ENCODE measurements at places on chromosomes 6 and 20. TPM values are rescaled to one million over a fixed set of nuclear protein-coding genes. Genes with fewer than 3 reads are reported as not detected.

DNA sequence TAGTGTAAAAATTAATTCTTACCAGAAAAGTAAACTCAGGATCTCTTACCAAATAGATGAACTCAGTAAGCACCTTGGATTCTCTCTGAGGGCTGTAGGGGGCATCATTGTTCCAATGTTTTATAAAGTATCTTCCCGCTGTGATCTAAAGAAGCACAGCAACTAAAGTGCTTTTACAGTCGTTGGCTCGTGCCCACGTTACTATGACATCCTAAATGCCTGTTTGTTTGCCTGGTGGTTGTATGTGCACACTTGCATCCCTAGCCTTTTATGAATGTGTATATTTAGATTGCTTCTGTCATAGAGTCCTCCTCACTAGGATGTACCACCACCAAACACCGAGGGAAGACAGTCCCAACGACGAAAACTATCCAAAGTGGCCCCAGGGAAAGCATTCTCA is 34.5 kb downstream of the SLX4IP start:
- peak; percentile 16 for DNase-seq

DNA sequence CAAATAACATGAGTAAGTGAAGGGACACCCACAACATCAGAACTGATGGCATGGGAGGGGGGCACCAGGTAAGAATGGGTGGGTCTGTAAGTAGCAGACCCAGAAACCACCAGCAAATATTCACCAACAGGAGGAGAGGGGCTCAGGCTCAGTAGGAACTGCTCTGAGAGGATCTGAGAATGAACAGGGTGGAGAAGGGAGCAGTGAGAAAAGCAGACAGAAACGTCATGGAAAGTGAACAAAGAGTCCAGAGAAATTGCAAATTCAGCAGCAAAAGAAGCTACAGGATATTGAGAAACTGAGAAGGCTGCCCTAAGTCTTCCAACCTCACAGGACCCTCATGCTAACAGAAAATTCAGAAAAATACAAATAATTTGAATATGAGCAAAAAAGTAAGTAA is 121.3 kb downstream of the KIF16B start:
- DNase-seq = no peak

DNA sequence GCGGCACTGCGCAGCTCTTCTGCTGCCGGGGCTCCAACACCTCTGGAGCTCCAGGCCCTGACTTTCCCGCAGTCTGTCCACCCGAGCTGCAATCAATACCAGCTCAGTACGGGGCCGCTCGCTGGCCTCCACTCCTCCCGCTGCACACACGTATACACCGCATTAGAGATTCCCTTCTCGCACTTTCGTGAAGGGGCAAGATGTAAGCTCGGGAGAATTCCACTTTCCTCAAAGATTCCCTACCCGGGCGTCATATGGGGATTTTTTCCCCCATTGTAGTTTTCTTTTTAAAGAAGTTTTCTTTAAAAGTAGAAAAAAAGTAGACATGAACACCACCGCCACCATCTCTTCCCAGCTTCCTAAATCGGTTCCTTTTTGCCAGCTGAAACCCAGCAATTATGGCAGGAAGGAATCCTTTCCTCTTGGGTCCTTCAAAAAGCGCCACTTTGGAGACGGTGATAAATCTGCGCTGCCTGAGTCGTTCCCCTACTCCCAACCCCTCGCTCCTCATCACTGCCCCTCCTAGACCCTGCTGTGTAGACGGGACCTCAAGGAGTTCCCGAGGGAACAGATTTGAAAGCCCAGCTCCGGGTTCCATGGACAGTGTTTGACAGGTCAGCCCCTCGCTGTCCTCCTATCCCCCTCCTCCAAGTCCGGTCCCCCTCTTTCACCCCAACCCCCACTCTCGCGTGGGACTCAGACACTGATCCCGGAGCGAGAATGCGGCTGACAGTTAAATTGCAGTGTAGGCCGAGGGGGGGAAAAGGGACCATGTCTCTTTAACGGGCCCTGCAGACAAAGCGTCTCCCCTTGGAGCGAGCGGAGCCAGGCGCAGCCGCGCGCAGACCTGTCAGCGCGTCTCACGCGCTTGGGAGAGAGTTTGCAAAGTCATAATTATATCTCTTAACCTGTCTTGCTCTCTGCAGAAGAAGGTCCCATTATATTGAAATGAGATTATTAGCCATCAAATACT is 39.5 kb downstream of the NCR2 start:
- DNase-seq = no peak

DNA sequence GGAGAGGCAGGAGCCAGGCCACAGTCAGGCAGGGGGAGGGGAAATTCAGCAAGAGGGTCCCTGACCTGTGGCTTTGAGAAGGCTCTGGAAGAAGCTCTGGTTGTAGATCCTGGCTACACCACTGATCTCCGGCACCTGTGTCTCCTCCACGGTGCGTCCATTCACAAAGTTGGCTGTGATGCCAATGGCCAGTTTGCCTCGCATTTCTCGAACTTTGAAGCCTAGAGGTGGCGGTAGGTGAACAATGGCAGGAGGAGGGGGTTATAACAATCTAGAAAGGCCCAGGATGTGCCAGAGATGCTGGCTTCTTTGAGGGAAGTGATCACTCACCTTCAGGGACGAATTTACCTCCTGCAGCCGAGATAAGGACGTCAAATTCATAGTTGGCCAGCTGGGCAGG is 3.4 kb downstream of the MICAL1 start:
- no peak for DNase-seq

GRCh38 chr6:170182781-170183120 is 108.1 kb downstream of the DLL1 start:
- DNase-seq = no peak

- DNase-seq = no peak
These were observed 78.6 kb downstream of the RCAN2 start for GRCh38 chr6:46412662-46413061.

GRCh38 chr20:32277361-32278198 is at the start of gene KIF3B:
TSS of gene KIF3B (plus strand) at chr20:32277651. CDS start at chr20:32309778, 32,127 bp downstream.
- peak; percentile 80 for DNase-seq

- DNase-seq = no peak
These were observed 42.4 kb upstream of the GNRH2 start for GRCh38 chr20:3000852-3001523.

DNA sequence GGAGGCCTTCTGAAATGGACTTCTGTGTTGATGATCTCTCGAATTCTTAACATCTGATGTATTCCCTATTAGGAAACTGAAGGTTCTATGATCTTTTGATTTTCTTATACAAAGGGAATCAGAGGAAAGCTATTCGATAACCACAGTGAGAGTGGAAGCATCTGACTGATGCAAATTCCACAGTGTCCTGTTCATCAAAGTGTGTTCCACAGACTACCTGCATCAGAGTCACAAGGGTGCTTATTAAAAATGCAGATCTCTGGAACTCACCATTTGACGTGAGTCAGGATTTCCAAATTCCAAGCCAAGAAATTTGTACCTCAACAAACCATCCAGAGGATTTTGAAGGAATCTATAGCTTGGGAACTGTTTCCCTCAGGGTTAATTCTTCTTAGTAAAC is 4.4 kb upstream of the MEP1A start:
- no peak for DNase-seq

DNA sequence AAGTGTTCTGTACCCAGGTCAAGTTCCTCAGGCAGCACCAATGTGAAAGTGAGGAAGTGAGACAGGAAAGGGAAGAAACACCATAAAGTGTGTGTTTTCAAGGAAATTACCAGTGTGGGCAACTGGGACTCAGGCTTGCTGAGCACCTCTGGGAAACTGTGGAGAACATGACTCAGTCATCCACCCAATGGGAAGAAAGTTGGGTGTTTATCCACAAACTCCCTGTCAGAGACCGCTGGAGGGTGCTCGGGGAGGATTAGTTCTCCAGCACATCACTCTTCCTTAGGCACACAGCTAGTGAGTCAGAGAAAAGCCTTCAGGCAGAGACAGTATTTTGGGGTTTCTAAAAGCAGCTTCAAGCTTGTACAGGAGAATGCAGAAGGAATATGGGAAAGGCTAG is 93.6 kb downstream of the PCSK2 start:
- DNase-seq = no peak

GRCh38 chr20:7980332-7981046 is 39.1 kb downstream of the TMX4 start:
- DNase-seq = peak; percentile 2

The PREX1 gene
- 73.7 TPM for total RNA-seq

The KIAA0408 gene
- 40.7 TPM for total RNA-seq

The TCF15 gene
- total RNA-seq = 0.32 TPM

The PLAGL1 gene
- 29.9 TPM for total RNA-seq

The HCRTR2 gene
- not detected for total RNA-seq

Measured in neural crest cell (in vitro differentiated cells).